ENCODE measurements at places on chromosomes 1 and 21.

GRCh38 chr1:84701376-84701775 is 11.1 kb upstream of the SSX2IP start:
- no peak for DNase-seq

DNA sequence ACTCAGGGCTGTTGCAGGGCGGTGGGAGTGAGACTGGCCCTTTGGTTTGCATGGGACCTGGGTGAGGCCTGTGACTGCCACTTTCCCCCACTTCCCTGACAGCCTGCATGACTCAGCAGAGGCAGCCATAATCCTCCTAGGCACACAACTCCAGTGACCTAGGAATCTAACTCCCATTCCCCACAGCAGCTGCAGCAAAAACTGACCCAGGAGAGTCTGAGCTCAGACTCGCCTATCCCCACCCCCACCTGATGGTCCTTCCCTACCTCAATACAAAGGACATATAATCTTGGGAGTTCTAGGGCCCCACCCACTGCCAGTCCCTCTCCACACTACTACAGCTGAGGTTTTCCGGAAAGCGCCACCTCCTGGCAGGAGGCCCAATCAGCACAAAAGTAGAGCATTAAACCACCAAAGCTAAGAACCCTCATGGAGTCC is 26.7 kb downstream of the NDC1 start:
- DNase-seq, result no peak

GRCh38 chr1:161307892-161308638 is 1.7 kb downstream of the MPZ start:
- DNase-seq, result peak; percentile 7

DNA sequence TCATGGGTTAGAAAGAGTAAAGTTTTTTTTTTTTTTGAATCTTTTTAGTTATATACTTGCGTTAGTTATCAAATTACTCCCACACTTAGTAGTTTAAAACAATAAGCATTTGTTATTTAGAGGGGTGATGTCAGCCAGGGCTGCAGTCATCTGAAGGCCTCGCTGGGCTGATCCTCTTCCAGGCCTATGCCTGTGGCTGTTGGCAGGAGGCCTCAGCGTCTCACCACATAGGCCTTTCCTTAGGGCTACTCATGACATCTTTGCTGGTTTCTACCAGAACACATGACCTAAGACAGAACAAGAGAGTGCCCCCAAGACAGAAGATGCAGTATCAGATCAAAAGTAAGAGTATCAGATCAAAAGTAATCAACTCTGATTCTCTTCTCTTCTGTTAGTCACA is 167.4 kb downstream of the HHAT start:
- peak; percentile 14 for DNase-seq

- no peak for DNase-seq
These were observed 74.2 kb upstream of the PGD start for GRCh38 chr1:10324627-10325026.

GRCh38 chr1:80639777-80640533 is 1160.8 kb upstream of the ADGRL2 start:
- DNase-seq, result no peak

GRCh38 chr1:41274752-41275545 is 32.8 kb upstream of the SCMH1 start:
- no peak for DNase-seq

DNA sequence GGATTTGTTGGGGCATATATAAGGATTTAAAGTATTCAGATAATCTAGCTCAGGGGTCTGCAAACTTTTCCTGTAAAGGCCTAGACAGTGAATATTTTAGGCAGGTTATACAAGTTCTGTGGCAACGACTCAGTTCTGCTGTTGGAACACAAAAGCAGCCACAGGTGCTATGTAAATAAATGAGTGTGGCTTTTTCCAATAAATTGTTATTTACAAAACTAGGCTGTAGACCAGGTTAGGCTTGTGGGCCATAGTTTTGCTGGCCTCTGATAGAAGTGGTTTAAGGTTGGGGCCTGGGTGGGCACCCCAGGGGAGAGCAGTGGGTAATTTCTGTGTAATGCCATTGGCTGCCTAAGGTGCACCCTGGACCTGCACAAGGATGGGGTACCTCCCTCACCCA is 16.9 kb upstream of the IGFN1 start:
- DNase-seq, result no peak

- DNase-seq, result no peak
These were observed 137.7 kb downstream of the LEPR start for GRCh38 chr1:65558215-65558614.

GRCh38 chr1:84617349-84617748 is 43.1 kb upstream of the CTBS start:
- no peak for DNase-seq

DNA sequence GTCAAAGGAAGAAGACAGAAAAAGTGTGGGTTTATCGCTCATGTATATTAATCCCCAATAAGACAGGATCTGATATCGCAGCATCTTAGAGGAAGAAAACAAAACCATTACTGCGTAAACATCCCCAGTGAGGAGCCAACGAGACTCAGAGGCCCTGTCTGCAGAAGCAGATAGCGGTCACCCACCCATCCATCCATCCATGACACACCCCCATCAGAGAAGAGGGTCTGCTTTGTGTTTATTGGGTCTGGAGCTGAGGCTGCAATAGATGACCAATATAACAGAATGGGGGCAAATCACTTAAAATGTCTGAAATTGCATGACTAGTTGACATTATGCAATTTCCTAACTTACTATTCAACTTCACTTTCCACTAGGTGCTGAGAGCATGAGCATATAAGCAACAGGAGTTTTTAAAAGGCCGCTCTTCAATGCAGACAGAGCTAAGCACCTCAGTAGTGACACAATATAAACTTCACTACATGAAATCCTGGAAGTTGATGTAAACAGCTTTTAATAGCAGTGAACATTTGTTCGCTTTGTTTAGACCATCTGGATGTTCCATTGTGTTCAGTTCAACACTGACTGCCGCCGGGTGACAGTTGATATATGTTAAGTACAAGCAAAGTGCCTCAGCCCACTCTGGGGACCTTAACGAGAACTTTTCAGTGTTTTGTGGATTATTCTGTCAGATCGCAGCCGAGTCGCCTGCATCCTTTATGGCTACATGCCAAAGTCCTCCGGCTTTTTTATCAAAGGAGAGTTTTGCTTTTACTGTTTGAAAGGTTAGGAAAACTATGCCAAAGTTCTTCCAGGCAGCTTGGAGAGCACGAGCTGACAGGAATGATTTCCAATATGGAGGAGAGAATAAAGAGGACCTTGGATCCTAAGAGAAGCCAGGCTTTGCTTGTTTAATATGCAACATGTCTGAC is 167.5 kb downstream of the ZNF281 start:
- DNase-seq, result peak; percentile 35
